Glomerular endothelial cell (primary cell): ENCODE measurements at places on chromosomes 2 and 18.

DNA sequence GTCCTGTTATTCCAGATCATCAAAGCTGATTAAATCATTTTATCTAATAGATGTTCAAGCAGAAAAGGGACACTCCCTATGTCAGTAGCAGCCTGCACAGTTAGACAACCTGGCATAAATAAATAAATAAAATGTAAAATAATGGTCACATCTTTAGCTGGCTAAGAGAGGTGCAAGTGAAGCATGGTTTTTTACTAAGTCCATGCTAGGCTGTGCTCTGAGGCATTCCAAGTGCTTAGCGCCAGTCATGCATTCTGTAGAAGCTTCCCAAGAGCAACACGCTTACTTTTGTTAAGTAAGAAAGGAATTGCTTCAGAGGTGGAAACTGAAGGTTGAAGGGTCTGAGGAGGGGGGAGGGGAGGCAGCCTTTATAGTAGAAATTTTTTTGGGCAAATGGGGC, 351.2 kb downstream of the CDH2 start:
- DNase-seq = no peak

- no peak for DNase-seq
Measured at GRCh38 chr18:70387027-70387426, 98.2 kb downstream of the SOCS6 start.

GRCh38 chr2:237501892-237502513, 15.0 kb downstream of the MLPH start:
- peak; percentile 16 for DNase-seq

DNA sequence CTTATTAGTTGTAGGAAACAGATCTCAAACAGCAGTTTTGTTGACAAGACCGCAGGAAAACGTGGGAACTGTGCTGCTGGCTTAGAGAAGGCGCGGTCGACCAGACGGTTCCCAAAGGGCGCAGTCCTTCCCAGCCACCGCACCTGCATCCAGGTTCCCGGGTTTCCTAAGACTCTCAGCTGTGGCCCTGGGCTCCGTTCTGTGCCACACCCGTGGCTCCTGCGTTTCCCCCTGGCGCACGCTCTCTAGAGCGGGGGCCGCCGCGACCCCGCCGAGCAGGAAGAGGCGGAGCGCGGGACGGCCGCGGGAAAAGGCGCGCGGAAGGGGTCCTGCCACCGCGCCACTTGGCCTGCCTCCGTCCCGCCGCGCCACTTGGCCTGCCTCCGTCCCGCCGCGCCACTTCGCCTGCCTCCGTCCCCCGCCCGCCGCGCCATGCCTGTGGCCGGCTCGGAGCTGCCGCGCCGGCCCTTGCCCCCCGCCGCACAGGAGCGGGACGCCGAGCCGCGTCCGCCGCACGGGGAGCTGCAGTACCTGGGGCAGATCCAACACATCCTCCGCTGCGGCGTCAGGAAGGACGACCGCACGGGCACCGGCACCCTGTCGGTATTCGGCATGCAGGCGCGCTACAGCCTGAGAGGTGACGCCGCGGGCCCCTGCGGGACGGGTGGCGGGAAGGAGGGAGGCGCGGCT, at the start of gene TYMS:
Gene TYMS (plus strand): TSS at position 343 of the 690 bp plus-strand sequence. CDS start 90 bp downstream, at position 433.
- peak; percentile 7 for DNase-seq

DNA sequence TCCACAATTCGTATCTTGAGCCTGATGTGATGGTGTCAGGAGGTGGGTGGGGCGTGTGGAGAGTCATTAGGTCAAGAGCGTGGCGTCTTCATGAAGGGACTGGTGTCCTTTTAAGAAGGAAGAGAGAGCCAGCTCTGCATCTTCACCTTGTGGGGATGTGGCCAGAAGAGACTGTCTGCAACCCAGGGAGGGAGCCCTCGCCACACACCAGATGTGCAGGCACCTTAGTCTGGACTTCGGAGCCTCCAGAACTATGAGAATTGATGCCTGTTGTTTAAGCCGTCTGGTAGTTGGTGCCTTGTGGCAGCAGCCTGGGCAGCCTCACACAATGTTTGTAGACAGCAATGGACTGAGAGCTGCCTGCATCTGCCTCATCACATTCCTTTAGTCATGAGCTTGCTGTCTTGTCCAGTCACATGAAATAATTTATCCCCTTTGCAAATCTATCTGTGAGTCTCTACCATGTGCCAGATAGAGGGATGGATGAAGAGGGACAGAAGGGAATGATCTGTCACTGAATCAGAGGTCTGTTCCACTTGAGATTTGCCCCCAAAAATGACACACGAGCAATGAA, 61.0 kb downstream of the MYT1L start:
- no peak for DNase-seq

DNA sequence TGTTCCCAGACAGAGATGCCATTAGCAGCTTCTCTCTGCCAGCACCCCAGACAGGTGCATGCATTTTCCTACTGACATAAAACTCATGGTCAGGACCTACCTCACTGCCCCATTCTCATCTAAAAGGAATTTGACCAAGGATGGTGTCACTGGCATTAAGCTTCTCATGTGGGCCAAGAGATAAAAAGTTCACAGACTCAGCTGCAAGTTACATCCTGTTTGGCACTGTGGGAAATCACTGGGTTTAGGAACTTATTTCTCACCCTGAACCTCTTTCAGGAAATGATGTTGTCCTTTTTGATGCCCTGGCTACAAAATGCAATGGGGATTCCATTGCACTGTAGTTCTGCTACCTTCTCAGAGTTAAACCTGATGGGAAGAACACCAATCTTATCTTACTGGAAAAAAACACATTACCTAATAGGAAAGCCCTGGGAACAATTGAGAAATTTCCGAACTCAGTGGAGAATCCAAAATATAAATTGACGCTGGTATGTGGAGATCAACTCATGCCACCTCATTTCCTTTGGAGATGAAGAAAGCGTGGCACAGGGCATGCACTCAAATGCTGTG, 252.1 kb upstream of the COPS8 start:
- peak; percentile 84 for DNase-seq

DNA sequence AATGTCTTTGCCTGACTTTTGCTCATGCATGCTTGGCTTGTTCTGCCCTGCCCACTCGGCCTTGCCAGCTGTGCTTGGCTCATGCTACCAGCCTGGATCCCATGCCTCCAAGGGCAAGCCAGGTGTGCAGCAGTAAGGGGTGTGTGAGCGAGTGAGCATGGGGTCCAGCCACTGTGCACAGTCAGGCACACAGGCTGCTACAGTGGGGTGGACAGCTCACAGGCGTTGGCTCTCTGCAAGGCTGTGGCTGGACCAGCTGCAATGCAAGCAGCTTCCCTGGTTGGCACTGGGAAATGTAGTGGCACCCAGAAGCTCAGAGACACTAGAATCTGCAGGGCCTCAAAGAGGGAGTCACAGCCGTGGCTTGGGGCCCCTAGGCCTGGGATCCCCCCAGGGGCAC, 529.7 kb downstream of the DSC3 start:
- DNase-seq = no peak

DNA sequence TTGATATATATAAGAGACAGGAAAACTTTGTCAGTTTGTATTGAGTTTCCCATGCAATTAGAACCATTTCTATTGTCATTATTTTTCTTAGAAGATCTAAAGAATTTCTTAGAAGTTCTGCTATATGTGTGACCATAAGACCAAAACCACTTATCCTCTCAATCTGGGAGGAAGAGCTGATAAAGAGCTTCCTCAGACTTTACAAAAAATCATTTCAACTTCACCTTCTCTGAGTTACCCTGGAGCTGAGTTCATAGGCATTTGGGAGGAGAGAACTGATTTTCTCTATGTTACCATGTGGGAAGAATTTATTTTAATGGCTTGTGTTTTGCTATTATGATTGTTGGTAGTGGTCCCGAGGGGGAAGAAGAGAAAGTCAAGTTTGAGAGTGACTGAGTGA, 329.3 kb downstream of the GPD2 start:
- no peak for DNase-seq

GRCh38 chr18:3444954-3445353, 5.0 kb upstream of the TGIF1 start:
- no peak for DNase-seq

DNA sequence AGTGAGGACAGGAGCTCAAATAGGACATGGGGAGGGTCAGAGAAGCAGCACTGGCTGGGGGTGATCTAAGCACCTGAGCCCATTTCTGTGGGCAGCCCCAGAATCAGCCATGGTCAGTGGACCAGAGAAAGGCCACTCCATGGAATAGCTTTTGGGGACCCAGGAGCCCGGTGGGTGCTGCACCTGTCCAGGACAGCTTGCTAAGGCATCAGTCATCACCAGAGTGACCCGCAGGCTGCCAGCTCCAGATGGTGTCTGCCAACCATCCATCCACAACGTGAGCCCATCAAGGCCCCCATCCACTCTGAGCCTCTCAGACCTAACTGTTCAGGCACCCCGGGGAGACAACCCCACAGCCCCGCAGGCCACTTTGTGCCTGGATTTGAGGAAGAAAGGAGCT, 23.6 kb upstream of the COL6A3 start:
- no peak for DNase-seq

GRCh38 chr2:117936871-117937428, 76.9 kb downstream of the CCDC93 start:
- DNase-seq = no peak

- no peak for DNase-seq
Measured at GRCh38 chr2:241843321-241844065, 15.2 kb downstream of the PDCD1 start.

- no peak for DNase-seq
Measured at GRCh38 chr2:125730921-125731320, 925.0 kb upstream of the GYPC start.

DNA sequence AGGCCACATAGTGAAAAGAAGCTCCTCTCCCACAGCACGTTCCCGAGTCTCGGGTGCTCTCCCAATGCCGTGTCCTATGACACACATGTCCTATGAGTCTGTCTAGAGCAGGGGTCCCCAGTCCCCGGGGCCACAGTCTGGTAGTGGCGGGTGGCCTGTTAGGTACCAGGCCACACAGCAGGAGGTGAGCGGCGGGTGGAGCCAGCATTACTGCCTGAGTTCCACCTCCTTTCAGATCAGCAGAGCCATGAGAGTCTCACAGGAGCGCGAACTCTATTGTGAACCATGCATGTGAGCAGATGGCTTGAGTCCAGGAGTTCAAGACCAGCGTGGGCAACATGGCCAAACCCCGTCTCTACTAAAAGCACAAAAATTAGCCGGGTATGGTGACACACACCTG, 112.6 kb downstream of the ZBTB7C start:
- no peak for DNase-seq

DNA sequence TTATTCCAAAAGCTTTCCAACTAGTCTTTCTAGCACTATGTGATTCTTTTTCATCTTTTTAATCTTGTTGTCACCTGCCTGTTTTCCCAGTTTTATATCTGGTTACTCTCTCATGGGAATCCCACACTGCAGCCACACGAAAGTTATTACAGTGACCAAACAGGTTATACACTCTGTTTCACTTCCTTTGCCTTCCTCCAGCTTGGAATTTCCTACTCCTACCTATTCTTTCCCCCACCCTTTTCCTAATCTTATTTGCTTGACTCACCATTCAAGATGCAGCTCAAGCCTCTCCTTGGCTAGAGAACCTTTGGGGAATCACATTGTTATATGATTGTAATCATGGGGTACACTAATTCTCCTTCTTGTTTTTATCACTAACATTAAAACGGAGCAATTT, 13.4 kb upstream of the TLK1 start:
- no peak for DNase-seq

DNA sequence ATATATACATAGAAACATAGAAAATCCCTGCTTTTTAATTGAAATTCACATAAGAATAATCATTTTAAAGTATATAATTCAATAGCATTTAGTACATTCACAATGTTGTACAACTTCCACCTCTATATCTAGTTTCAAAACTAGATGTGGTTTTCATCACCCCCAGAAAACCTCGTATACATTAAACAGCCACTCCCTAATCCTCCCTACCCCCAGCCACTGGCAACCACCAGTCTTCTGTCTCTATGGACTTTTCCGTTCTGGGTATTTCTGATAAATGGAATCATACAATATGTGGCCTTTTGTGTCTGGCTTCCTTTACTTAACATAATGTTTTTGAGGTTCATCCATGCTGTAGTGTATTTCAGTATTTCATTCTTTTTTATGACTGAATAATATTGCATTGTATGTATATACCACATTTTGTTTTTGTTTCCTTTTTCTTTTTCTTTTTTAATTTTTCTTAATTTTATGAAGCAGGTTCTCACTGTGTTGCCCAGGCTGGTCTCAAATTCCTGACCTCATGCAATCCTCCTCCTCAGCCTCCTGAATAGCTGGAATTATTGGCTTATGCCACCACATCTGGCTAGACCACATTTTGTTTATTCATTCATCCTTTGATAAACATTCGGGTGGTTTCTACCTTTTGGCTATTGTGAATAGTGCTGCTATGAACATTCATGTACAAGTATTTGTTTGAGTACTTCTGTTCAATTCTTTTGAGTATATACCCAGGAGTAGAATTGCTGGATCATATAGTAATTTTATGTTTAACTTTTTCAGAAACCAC, 50.6 kb upstream of the RNF152 start:
- DNase-seq = no peak

DNA sequence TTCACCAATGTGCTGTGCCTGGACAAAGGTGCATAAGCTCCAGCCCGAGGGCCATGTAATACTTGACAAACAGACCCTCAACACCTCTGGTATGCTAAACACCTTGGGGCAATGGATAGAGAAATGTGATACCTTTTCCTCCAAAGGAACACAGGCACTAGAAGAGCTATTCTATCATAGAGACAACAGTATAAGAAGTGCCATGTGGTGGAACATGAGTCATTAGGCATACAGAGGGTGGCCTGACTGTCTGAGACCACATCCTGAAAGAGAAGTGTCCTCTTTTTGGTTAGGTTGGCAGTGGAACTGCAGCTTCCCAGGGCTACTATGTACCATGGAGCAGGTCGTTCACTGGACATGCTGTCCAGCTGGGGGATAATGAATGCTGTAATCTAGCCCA, 153.9 kb downstream of the INSIG2 start:
- no peak for DNase-seq

DNA sequence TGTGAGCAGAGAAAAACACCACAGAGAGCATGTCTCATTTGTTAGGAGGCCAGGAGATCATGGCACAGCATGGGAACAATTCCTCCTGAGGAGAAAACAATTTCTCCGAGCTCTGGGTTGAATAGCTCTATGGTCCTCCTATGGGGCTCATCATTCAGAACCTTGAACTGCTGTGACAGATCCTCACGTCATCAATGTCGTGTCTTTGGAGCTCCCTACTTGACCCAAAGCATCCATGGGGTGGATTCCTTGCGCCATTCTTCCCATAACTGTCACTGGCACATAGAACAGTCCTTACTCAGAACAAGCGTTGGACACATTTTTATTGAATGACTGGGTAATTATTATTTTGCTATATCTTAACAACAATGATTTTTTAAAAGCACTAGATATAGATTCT, 15.8 kb upstream of the TCF4 start:
- DNase-seq = no peak
